ENCODE measurements at places on chromosomes 5 and 9.

- no peak for DNase-seq
Measured at GRCh38 chr9:73081979-73082657, 69.5 kb upstream of the ANXA1 start.

- no peak for DNase-seq
Measured at GRCh38 chr9:119802133-119802532, 432.9 kb upstream of the BRINP1 start.

DNA sequence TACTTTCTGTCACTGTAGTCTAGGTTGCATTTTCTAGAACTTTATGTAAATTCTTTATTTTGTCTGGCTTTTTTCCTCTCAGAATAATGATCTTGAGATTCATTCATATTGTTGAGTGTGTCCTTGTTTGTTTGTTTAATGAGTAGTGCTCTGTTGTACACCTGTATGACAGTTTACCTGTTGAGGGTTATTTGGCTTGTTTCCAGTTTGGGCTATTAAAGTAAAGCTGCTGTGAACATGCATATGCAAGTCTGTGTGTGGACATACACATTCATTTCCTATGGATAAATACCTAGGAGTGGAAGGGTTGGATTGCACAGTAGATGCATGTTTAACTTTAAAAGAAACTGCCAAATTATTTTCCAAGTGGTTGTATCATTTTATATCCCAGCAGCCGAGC, 30.4 kb downstream of the MVB12B start:
- no peak for DNase-seq

GRCh38 chr9:137461316-137461662, 2.2 kb upstream of the NSMF start:
- no peak for DNase-seq

- DNase-seq: no peak
Measured at GRCh38 chr5:60482301-60482700, 217.7 kb downstream of the DEPDC1B start.

- DNase-seq: no peak
Measured at GRCh38 chr5:176590035-176590717, 19.8 kb downstream of the GPRIN1 start.

DNA sequence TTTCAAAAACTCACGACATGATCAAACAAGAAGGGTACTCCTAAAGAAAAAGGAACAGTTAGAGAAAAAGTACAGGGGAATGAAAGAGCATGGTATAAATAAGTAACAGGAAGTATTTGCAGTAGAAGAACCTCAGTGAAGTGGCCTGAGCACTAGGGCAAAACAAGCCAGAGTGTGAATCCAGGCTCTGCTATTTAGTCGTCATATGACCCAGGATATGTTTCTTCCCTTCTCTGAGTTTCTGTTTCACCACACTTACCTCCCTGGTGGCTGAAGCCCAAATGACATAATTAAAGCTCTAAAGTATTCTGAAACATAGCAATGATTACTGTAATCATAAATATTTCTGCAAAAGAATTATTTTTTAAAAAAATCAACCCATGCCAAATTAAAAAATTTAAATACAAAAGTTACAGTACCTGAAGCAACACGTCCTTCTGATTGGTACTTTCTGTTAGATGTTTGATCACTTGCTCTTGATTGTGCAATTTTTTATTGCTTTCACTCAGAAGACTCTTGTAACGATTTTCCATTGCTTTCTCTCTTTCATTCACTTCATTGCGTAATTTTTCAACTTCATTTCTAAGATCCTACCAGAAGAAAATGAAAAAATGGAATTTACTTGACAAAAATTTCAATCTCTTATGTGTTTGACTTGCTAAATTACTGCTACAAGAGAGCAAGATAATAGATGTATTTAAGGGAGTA, 88.9 kb downstream of the CDK5RAP2 start:
- DNase-seq: no peak

All from stimulated activated CD8-positive, alpha-beta memory T cell treated with anti-CD3 and anti-CD28 coated beads, Interleukin-7, amount 100 ng/mL, for 48 hours (primary cell).